CD4-positive, alpha-beta memory T cell (primary cell): ENCODE measurements at places on chromosomes 4 and X. TPM values are rescaled to one million over a fixed set of nuclear protein-coding genes. Genes with fewer than 3 reads are reported as not detected.

Gene PARM1
- not detected for total RNA-seq

Gene P2RY8
- total RNA-seq, result 195 TPM

DNA sequence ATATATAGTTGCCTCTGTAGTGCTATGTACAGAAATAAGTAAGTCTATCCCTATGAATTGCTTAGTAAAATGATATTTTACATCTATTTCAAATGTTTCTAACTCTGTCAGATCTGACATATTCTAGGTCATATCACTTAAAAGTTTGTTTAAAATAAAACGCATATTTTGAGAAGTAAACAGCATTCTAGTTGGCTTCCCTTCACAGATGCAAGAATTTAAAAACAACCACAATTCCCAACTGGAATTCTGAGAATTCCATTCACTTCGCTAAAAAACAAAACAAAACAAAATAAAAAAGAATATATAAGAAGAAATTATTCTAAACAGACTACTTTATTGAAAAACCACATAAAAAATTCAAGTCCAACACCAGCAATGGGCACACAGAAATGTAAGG is 126.0 kb downstream of the PPP3CA start:
- DNase-seq, result no peak

DNA sequence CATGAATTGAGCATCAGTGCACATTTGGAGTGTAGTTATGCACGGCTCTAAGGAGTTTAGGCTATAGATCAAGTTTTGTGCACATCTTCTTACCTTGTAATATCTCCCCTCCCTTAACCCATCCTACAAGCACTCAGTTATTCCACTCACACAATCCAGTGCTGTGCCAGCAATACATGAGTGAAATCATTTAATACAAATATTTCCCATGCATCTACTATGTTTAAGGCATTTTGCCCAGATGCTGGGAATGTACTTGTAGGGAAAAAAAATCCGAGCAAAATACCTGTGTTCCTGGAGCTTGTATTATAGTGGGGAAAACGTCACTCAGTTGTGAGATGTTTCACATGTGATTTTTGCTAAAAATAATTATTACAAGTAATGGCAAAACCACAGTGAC is 191.6 kb upstream of the LDB2 start:
- DNase-seq, result no peak

- DNase-seq, result no peak
These were observed 4.4 kb downstream of the FBXW7 start for GRCh38 chr4:152531479-152531878.

- no peak for DNase-seq
These were observed 175.3 kb upstream of the MID1 start for GRCh38 chrX:10795721-10796120.

DNA sequence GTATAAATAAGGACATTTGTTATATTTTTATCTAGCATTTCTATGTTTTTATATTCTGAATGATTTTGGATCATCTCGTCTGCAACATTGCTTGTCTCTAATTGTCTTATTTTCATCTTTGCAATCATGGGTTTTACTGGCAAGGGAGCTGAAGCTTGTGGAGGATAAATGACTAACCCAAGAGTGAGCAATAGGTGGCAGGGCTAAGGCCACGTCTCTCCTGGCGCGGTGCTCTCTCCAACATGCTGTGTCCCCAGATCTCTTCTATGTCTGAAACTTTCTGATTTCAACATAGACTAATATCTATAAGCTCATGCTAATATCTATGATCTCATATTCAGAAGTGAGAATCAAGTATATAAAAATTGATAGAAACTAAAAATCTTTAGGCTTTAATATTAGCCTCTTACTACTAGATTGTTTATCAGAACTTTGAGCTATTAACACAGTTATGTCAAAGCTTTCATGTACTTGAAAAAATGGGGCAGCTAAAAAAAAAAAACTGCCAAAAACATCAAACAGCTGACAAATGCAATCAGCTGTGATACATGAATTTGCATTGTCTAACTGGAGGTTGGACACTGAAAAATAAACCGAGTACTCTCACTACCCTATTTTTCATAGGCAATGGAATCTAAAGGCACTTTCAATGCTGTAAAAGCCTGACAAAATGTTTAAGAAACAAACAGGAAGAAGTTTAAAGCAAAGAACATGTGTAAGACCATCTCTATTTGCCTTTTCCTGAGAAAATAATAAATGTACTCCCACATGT is 169.2 kb downstream of the TMA16 start:
- DNase-seq, result no peak

- DNase-seq, result no peak
These were observed 27.8 kb upstream of the BMP2K start for GRCh38 chr4:78748381-78748780.

DNA sequence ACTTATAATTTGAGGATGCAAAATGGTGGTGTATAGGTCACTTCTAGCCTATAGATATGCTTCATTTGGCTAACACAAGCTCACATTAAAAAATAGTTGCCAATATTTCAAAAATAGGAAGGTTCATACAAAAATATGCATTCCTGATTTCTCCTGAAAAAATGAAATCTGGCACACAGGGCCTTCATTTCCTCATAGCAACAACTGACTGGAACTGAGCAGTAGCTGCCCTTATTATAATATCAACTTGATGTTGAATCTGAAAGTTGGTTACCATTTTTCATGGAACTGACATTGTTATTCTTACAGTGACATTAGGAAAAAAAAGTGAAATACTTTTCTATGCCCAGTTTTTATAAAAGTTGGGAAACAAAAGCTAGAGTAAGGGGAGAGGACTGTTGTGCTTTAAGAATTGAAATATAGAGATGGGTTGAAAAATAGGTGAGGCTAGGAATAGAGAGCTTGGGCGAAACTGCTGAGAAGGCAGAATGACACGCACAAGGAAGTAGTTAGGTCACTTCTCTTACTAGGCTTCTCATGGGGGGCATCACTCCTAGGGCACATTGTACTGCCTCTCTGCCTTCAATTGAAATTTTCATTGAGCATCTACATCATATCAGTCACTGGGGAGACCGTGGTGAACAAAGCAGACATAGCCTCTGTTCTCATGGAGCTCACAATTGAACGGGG is 43.1 kb upstream of the C1GALT1C1 start:
- DNase-seq, result no peak

Gene WAS
- total RNA-seq, result 108 TPM

DNA sequence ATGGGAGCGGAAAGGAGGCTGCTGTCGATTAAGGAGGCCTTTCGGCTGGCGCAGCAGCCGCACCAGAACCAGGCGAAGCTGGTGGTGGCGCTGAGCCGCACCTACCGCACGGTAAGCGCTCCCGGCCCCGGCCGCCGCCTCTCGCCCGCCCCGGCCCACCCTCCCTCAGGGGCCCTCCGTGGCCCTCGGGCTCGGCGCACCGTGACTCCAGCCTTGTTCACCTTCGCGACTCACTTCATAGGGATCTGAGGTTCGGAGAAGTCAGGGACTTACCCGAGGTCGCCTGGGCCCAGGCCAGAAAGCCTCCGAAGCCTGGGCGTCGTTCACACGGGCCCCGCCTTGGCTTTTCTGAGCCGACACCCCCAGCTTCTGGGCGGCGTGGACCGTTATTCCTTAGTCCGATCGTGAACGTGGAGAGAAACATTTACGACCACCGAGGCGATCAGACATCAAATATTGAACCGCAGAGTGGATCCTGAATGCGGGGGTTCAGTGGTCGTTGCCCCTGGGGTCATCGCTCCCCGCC is 362 bp downstream of the NCAPG start:
- DNase-seq, result no peak

DNA sequence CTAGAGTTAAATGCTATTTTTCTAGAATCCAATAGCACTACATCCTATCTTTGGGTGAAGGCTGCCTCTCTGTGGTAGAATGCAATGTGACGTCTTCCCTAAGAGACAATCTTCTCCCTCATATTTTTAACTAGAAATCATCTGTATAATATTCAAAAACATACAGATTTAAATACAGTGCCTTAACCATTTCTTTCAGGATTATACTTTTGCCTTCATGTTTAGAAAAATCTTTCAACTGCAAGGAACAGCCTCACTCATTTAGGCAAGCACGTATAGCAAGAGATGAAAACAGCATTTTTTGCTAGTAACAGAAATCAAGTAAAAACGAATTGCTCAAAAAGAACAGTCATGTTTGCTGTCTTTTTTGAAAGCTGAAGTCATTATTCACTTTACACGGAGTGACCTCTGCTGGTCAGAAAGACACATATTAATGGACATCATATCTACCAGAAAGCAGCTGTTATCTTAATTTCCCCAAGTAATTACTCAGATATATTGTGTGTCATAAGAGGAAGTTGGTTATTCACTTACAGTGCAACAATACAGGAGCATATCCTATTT is 422.3 kb downstream of the STPG2 start:
- DNase-seq, result no peak

GRCh38 chr4:38686682-38687081 is 22.7 kb downstream of the KLF3 start:
- DNase-seq, result no peak

DNA sequence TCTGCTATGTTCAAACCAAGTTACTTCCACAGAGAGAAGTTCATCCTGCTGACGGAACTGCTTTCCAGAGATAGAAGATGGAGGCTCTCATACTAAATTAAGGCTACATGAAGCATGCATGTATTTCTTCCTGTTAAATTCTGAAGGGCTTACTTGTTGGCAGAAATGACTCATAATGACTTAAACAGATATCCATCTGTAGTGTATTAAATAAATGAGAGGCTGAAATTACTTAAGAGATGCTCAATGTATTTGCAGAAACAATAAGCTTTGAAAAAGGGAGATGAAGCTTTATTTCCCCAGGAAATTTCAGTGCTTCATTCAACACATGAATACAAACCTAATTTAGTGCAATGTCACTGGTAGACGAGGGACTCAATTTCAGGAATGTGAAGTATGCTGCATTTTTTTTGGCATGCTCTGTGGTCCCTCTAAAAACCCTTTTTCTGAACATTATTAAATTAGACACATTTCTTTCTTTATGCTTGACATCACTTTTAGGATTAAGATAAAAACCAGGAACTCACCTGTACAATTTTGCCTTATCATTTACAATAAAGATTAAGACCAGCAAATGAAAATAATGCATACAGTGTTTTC is 759.1 kb upstream of the POU3F4 start:
- DNase-seq, result no peak

- no peak for DNase-seq
These were observed 20.2 kb downstream of the ZCCHC13 start for GRCh38 chrX:74324131-74324530.

Gene RPA4
- total RNA-seq, result 0.41 TPM

DNA sequence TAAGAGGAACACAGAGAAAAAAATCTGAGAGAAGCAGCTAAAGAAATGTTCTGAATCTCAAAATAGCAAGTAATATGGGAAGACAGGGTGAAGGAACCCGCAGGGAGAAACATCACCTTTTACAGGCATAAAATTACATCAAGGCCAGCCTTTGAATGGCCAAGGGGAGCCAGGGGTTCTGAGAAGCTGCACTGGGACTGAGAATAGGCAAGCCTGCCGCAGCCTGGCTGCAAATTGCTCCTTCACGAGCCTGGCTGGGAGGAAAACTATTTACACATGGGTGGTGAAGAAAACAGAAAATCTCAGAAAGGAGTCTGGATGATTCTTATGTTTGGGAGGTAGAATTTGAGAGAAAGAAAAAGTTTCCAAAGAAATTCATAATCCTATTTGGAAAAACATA is 74.5 kb upstream of the QRFPR start:
- DNase-seq, result no peak

DNA sequence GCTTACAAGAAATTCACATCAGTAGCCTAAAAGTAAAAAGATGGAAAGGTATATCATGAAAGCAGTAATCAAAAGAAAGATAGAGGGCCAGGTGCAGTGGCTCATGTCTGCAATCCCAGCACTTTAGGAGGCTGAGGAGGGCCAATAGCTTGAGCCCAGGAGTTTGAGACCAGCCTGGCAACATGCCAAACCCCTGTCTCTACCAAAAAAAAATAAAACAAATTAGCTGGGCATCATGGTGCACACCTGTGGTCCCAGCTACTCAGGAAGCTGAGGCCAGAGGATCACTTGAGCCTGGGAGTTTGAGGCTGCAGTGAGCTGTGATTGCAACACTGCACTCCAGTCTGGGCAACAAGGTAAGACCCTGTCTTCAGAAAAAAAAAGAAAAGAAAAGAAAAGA is 55.5 kb downstream of the GSPT2 start:
- no peak for DNase-seq

GRCh38 chr4:159504684-159505083 is 401.8 kb downstream of the RAPGEF2 start:
- no peak for DNase-seq

Gene BGN
- total RNA-seq, result not detected

GRCh38 chr4:163284304-163284703 is 48.1 kb downstream of the NPY1R start:
- DNase-seq, result no peak

Gene CCDC149
- total RNA-seq, result 0.44 TPM

DNA sequence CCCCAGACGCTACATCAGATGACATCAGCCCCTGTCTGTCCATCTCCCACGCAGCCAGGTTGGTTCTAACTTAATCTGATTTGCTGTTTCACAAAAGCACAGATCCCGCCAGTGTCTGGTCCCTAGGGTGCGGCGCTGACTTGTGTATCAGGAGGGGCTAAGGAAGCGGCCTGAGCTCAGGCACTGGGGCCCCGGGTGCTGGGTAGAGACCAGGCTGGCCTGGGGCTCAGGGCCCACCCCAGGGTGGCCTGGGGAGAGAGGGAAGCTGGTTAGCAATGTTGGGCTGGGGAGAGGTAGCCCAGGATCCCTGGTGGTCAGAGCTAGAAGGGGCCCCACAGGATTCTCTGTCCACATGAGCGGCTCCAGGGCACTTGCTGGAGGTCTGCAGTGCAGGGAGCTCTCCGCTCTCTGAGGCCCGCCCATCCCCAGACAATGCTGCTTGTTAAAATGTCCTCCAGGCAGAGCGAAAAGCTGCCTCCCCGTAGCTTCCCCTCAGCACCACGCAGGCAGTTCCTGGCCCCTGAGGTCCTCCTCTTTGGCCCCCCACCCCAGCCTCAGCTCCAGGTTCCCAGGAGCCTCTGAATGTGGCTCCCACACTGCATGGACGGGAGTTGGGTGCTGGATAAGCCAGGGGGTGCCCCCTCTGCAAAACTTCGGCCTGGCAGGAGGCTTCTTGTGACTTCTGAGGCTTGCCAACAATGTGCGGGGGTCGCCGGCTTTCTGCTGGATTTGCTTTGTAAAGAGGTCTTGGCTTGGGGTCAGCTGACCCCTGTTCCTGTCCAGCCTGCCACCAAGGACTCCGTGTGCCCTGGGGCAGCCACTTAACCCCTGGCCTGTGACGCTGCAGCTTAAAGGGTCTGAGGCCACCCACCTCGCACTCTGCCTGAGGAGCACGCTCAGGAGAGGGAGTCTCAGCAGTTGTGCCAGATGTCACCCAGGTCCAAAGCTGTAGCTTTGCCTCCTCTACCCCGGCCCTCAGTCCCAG is 112.9 kb downstream of the CPZ start:
- DNase-seq, result no peak

Gene MAGEA2B
- not detected for total RNA-seq

Gene TMEM144
- total RNA-seq, result not detected

- peak; percentile 39 for DNase-seq
These were observed at the start of gene AFF2 for GRCh38 chrX:148500423-148501385. Gene AFF2, plus strand, starts transcription at chrX:148500617. Its CDS starts 481 bp downstream, at chrX:148501098.

- DNase-seq, result no peak
These were observed 357.1 kb upstream of the NOCT start for GRCh38 chr4:138658518-138658917.
